ENCODE measurements at places on chromosomes 2 and 18. TPM values are rescaled to one million over a fixed set of nuclear protein-coding genes. Genes with fewer than 3 reads are reported as not detected.

- no peaks in the 10 kb centered on the region for H3K27me3 ChIP-seq
- no peak overlapping the region for H3K4me3 ChIP-seq
- no peaks in the 10 kb centered on the region for H3K36me3 ChIP-seq
- no peak for DNase-seq
- no peak overlapping the region for H3K27ac ChIP-seq
- H3K4me1 ChIP-seq, result no peaks in the 10 kb centered on the region
Observed at GRCh38 chr18:21183670-21184069, 58.4 kb upstream of the GREB1L start.

C1QL2 gene
- total RNA-seq, result not detected

- H3K36me3 ChIP-seq, result no peaks in the 10 kb centered on the region
- H3K27me3 ChIP-seq, result no peaks in the 10 kb centered on the region
- H3K4me3 ChIP-seq, result no peak overlapping the region
- no peak for DNase-seq
Observed at GRCh38 chr2:46832543-46832942, 83.1 kb downstream of the MCFD2 start.

DNA sequence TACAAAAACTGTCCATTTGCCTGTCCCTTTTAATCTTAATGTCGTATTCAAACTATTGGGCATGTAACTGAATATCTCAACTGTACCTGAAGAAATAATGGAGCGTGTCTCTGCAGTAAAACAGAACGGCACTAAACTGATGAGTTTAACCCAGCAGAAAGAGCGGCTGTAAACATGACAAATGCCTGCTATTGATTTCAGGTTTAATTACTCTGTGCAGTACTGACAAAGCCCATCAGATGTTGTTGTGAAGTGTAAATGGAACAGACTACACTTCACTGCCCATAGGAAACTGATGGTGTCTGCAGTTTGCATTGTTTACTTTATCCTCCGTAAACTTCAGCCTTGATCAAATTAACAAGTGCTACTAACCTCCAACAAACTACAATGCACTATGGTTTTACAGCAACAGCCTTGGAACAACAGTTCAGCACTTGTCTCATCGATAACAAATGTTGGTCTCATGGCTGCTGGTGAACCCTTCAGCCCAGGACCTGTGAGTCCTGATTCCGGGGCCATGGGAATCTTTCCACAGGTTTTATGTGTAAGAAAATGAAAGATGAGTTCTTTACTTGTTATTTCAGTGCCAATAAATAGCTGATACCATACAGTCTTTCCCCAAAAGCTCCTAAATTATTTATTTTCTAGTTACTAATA is 316.5 kb downstream of the CCDC178 start:
- H3K36me3 ChIP-seq, result no peaks in the 10 kb centered on the region
- DNase-seq, result no peak
- no peak overlapping the region for H3K27ac ChIP-seq
- no peak overlapping the region for H3K4me3 ChIP-seq

DNA sequence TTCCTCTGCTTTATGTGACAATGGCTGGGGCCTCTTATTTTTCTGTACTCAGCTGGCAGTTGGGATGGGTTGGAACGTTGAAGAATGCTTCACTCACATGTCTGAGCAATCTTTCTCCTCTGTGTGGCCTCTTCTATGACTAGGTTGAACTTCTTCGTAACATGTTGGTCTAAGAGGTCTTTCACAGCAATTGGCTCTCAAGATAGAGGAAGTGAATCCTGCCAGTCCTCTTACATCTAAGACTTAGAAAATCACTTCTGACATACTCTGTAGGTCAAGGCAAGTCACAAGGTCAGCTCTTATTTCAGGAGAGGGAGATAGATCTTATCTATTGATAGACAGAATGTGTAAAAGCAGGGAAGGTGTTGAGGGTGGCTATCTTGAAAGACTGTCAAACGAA is 174.1 kb downstream of the NYAP2 start:
- no peaks in the 10 kb centered on the region for H3K4me1 ChIP-seq
- no peaks in the 10 kb centered on the region for H3K36me3 ChIP-seq
